HuH-7.5 (cell line): ENCODE measurements at places on chromosomes 11 and 22.

- DNase-seq: peak; percentile 31
These were observed 726 bp downstream of the ST3GAL4 start for GRCh38 chr11:126355926-126356897.

GRCh38 chr11:35214792-35215193, 75.8 kb downstream of the CD44 start:
- DNase-seq: no peak

- DNase-seq: no peak
These were observed 150.1 kb upstream of the LRRC4C start for GRCh38 chr11:41609511-41609910.

DNA sequence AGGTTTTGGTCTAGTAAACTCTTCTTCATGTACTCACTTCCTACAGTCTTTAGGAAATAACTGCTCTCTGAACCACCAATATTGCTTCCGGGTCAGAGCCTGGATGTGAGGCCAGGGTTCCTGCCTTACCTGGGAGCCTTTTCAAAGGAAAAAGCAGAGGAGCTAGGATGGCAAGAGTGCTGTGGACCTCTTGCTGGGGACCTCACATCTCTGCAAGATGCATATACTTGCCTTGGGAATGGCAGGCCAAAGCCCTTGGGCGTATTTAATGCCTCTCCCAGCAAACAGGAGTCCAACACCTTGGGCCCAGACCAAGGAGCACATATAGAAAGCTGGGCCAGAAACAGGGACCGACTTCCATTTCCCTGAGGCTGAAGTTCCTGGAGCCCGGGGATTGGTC, 5.3 kb downstream of the GLB1L2 start:
- no peak for DNase-seq

- no peak for DNase-seq
These were observed 205.5 kb downstream of the CTTN start for GRCh38 chr11:70603756-70604211.

GRCh38 chr11:67543585-67543984, 20.3 kb upstream of the CABP2 start:
- peak; percentile 9 for DNase-seq

DNA sequence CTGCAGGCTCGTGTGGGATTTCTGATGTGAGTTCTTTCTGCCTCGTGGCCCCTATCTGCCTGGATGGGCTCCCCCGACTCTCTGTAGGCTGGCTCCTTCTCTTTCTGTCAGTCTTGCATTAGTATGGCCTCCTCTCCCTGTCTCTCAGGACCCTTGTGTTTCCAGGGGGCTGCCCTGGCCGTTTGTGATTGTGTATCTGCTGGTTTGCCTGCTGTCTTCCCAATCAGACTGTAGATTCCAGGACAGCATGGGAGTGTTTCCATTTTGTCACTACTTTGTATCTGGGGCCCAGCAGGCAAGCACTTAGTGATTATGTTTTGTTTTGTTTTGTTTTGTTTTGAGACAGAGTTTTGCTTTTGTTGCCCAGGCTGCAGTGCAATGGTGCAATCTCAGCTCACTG, 25.6 kb downstream of the SNAP29 start:
- DNase-seq: no peak

DNA sequence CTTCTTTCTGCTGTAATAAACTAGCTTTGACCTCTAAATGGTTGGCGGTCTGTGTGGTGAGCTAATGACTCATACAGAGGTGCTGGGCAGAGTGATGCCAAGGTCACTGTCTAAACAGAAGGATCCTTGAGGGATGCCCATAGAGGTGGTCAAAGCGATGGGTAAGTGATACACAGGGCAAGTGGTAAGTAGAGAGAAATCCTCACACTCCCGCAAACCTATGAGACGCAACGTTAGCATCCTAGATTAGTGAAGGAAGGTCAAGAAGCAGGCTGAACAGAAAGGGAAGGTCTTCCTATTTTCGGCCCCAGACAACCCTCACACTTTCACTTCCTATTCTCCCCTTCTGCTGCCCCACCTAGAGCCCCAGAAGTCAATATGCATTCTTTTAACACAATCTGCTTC, 65.6 kb upstream of the SESN3 start:
- DNase-seq: no peak

DNA sequence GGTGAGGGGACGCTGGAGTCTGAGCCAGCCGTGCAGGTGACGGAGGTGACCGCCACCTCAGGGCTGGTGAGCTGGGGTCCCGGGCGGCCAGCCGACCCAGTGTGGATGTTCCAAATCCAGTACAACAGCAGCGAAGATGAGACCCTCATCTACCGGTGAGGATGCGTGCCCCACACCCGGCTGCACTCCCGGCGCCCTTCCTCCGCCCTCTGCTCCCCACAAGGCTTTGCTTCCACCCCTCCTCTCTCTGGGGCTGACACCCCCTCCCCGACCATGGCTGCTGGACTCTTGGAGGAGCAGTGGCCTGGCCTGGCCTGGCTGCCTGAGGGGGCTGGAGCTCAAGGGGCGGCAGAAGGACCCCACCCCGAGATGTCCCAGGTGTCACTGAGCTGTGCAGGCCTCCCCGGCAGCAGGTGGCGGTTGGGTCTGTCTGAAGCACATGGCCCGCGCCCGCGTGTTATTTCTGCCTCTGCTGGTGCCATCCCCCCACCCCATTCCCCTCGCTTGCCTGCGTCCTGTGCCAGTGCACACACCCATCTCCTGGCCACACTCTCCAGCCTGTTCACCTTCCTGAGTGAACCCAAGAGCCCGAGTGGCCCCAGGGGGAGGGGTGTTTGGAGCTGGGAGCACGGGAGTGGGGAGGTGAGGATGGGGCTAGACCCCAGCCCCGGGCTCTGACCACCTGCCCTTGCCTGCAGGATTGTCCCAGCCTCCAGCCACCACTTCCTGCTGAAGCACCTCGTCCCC, 2.2 kb downstream of the LRFN4 start:
- peak; percentile 90 for DNase-seq

GRCh38 chr11:35794850-35795249, 132.3 kb downstream of the TRIM44 start:
- no peak for DNase-seq

- no peak for DNase-seq
These were observed 1518.5 kb downstream of the BRD1 start for GRCh38 chr22:48309115-48309705.

DNA sequence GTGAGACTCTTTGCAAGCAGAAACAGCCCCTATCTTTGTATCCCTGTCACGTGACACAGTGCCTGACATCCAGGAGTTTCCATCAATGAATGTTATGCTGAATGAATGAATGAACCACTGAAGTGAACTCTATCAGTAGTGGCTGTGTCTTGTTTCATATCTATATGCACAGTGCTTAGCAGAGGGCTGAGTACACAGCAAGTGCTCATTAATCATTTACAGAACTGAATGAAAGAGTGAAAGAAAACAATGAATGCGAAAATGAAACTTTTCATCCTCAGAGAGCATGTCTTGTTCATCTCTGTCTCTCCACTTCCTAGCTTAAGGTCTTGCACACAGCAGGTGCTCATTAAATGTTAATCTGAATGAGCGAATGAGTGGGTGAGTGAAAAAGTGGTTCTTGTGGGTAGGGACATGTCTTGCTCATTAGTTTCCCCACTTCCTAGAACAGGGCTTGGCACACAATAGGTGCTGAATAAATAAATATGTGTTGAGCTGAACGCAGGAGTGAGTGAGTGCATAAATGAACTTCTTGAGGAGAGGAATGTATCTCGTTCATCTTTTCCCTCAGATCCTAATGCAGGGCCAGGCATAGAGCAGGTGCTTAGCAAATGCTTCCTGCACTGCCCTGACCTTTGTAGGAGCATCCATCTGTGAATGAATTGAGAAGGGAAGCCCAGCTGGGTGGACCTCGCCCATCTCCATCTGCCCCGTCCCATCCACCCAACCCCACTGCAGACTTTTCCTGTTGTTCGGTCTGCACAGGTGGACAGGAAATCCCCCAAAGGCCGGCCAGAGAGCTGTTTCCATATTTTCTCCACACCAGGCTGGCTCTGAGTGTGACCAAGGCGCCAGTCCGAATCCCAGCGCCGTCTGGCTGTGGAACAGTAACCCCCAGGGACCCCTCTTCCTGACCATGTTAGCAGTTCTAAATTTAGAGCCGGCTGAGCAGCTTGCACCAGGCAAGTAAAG, 113.4 kb upstream of the CRYBB3 start:
- DNase-seq: peak; percentile 23

DNA sequence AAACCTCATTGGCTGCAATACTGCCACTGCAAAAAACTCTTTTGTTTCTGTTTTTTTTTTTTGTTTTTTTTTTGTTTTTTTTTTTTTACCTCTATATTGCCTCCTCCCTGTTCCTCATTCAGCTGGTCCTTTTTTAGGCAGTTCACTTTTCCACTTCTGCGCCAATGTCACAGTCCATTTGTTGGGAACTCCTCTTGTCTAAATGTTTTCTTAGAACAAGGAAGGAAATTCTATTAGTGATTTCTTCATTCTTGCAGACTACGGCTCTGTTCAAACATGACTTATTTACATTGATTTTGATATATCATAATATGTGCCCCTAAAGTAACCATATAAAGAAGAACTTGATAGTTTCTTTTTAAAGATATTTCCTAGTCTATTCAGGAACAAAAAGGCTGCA, 2.9 kb downstream of the FAM118B start:
- no peak for DNase-seq

DNA sequence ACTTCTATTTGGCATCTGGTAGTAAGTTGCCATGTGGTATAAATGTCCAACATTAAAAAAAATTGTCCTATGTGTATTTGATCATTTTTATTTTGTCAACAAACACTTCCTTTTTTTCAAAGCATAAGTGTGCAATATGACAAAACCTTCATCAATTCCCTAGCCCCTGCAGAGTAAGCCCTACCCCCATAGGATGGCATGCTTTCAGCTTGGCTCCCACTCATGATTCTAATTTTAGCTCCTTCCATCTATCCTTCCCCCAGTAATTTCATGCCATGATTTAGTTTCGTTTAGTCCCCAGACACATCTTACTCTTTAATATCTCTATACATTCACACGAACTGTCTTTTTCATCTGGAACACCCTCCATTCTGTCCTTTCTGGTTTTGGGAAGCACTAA, 250.6 kb upstream of the RAG2 start:
- DNase-seq: no peak

DNA sequence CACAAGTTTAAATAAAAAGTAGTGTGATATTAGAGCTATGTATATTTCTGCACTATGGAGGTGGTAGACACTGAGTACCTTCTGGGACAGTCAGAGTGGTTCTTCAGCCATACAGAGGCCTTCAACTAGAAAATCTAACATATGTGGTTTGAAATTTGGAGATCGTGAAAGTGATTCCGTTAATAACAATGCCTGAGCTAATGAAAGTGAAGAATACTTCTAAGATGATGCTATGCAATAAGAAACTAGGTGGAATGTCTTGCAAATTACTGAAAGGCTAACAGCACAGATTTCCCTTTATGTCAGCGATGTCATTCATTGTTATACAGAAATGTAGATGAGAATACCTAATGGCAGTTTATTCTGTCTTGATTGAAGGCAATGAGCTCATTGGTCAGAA, 1984.7 kb upstream of the RAG2 start:
- no peak for DNase-seq

DNA sequence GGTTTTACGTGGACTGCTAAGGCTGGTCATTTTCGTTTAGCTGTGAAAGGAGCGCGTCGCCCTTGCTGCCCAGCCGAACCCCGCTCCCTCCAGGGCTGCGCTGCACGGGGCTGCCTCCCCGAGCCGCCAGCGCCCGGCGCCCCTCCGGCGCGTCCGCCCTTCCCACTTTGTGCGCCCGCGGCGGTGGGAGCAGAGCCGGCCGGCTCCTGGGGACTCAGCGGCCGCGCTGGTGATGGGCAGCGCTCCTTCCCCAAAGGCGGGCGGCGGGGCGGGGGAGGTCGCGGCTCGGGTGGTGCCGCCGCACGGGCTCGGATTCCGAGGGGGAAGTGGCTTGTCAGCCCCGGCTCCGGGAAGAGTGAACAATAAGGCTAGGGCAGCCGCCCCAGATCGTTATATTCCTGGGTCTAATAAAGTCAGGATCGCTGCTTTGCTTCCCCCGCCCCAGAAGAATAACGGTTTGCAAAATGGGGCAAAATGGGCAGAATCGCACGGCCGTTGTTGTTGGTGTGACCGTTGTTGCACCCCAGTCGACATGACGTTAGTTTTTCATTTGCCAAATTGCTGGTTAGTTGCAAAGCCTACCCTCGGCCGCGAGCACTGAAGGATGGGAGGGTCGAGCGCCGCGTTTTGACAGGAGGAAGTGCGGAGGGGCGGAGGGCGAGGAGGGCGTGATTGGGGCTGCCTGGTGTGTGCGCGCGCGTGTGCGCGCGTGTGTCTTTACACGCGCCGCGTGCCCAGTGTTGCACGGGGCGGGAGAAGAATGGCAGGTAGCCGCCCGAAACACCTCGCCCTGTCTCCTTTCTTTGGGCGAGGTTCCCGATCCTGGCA, 745 bp downstream of the NCAM1 start:
- DNase-seq: no peak

DNA sequence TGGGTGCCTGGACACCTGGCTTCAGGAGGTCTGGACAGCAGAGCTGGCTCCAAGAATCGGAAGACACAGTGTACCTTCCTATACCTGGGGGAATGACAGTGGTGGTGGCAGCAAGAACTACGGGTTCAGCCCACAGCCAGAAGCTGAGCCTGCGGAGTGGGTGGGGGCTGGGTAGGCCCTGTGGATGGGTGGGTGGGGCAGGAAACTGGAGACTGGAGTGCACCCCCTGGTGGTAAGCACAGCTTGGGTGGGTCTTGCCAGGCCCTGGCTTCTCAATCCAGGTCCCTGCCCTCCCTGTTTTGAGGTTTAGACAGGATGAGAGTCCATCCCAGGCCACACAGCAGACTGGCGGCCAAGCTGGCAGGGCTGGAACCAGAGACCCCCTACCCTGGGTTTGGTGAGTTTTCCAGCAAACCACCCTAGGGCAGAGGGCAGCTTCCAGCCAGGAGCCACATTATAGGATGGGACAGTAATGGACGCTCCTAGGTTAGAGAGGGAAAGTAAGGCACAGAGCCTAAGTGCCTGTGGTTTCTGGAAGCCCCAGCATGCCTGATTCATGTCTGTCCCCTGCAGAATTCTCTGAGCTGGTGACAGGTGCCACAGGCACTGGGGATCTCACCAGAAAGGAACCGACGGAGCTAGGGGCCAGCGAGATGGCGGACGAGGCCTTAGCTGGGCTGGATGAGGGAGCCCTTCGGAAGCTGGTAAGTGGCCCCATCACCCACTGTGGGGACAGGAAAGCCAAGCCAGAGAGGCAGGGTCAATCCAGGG, 1.7 kb downstream of the SMTN start:
- peak; percentile 99 for DNase-seq

GRCh38 chr11:92965196-92965595, 4.3 kb upstream of the MTNR1B start:
- no peak for DNase-seq

DNA sequence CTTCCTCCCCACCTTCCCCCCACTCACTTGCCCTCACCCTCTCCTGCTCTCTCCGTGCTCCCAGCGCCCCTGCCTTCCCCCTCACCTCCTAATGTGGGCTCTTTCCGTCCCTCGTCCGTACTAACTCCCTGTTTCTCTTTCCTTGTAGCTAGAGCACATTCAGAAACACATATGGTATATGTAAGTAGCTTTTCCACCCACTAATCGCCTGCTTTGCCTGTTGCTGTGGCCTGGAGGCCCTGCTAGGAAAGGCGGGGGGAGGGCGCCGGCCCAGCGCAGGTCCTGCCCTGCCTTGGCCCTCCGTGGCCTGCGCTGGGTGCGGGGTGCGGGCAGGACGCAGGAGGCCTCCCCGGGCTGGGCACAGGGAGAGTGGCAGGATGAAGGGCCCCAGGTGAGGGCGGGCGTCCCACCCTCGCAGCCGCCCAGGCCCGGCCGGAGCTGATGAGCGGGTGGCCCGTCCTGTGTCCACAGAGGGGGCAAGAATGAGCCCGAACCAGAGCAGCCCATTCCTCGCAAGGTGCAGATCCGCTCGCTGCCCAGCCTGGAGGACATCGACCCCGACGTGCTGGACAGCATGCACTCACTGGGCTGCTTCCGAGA, 41.7 kb downstream of the MOB2 start:
- no peak for DNase-seq
